ENCODE measurements at places on chromosomes 12 and 14.
A peak's percentile ranks its signal among the peaks of the same experiment; 100 is the strongest.

GRCh38 chr14:36556811-36557433, 25.5 kb downstream of the NKX2-8 start:
- peak; percentile 9 for DNase-seq

- DNase-seq = peak; percentile 42
These were observed 84.4 kb downstream of the C2CD5 start for GRCh38 chr12:22459838-22460490.

DNA sequence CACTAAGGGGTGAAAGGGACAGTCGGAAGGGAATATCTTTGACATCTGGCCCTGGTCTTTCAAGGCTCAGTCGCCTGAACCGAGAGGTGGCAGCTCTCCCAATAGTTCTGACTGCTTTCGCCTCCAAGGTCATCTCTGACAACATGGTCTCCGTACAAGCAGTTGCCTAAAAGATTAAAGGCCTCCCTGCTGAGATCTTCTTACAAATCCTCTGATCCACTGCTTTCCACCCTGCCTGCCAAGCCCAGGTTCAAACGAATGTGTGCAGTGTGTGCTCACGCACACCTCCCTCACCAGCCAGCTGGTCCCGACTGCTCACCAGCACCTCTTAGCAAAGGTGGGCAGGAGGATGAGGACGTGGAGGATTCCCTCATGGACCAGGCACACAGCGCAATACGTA, 10.4 kb downstream of the B4GALNT3 start:
- no peak for DNase-seq

DNA sequence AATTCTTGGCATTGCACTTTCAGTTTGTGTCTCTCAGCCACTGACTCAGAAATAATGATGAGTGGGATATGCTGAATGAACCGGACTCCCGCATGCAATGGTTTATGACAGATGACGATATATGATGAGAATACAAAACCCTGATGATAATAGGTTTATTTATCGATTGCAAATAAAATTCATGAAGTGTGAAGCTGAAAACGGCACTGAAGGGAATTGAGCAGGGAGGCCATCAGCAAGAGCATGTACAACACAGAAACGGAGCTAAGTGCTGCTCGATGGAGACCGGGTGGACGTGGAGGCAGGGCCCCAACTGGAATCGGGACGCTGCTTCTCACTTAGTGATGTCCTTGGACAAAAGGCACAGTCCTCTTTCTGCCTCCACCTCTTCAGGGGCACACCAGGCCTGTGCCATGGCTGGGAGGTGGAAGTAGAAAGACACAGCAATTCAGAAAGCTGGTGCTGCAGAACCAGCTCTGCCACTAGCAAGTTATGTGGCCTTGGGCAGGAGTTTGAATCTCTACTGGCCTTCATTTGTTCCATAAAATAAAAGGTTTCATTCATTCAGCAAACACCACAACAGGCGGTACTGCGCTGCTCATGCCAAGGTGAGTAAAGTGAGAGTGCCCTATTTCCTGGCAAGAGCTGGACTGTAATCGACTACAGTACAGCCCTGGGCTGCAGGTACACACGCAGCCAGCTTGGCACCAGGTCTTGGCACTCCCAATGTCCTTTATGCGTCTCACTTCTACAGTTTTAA, 117.0 kb downstream of the EGLN3 start:
- no peak for DNase-seq

Data from fibroblast of skin of right quadriceps (primary cell).